ENCODE measurements at places on chromosomes 2 and 18. TPM values are rescaled to one million over a fixed set of nuclear protein-coding genes. Genes with fewer than 3 reads are reported as not detected.

DNA sequence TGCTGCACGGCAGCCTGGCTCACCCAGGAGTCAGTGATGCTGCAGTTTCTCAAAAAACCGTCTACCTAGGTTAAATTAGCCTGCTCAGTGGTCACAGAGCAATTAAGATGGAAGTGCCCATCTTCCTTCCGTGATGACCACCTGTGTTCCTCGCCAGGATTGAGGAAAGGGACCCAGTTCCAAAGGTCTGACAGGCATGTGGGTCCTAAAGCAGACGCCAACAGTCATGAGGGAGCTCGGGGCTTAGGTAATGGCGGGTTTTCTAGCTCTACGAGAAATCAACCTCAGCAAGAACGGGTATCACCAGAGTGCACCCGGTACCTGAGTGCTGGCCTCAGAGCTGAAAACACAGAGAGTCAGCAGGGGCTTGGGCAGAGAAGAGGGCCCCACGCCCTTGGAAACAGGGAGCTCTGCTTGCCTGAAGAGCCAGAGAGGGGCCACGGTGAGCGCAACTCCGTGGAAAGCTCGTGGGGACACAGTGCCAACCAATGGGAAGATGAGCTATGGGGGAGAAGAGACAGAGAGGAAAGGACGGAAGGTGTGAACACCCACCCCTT, 34.3 kb upstream of the DNMT3A start:
- H3K4me3 ChIP-seq, result no peak overlapping the region
- no peaks in the 10 kb centered on the region for H3K27me3 ChIP-seq
- peaks cover 8% of the 10 kb centered on the region for H3K4me1 ChIP-seq
- no peak for DNase-seq

GRCh38 chr18:55407774-55408535, 180.0 kb downstream of the TCF4 start:
- no peaks in the 10 kb centered on the region for H3K27me3 ChIP-seq
- no peaks in the 10 kb centered on the region for H3K4me1 ChIP-seq
- H3K4me3 ChIP-seq, result no peak overlapping the region
- no peak for DNase-seq
- H3K36me3 ChIP-seq, result no peaks in the 10 kb centered on the region

GRCh38 chr18:36595046-36595817, 233.6 kb downstream of the TPGS2 start:
- H3K36me3 ChIP-seq, result no peaks in the 10 kb centered on the region
- H3K4me1 ChIP-seq, result no peaks in the 10 kb centered on the region
- no peak overlapping the region for H3K27ac ChIP-seq
- DNase-seq, result no peak

DNA sequence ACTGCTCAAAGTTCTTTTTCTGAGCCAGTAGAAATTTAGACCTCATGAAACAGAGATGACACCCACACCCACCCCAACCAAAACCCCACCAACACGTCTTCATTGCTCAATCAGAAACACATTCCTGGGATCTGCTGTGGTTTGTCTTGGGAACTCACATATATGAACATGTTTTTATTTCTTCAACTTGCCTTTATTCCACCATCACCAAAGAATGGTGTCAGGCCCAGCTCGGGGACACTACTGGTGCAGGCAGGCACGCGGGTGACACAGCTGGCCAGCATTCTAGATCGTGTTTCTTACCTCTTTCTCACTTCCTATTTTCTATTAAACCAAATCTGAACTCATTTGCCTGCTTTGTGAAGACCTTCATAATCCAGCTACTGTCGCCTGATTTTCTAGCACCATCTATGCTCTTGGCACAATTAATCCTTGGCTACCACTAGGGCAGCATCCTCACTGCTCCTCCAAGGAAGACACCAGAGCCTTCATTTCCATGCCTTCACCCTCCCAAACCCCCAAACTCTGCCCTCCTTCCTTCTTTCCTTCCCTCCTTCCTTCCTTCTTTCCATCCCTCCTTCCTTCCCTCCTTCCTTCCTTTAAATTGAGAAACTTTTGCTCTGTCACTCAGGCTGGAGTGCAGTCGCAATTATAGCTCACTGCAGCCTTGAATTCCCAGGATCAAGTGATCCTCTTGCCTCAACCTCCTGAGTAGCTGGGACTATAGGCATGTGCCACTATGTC, 157.1 kb downstream of the BCL2 start:
- H3K4me1 ChIP-seq, result peaks cover 14% of the 10 kb centered on the region
- no peak overlapping the region for H3K4me3 ChIP-seq
- H3K27ac ChIP-seq, result no peak overlapping the region
- no peaks in the 10 kb centered on the region for H3K27me3 ChIP-seq
- DNase-seq, result no peak
- H3K36me3 ChIP-seq, result no peaks in the 10 kb centered on the region

GRCh38 chr2:41294331-41294730, 753.5 kb upstream of the PKDCC start:
- no peaks in the 10 kb centered on the region for H3K4me1 ChIP-seq
- no peak overlapping the region for H3K4me3 ChIP-seq
- no peak for DNase-seq
- H3K27me3 ChIP-seq, result no peaks in the 10 kb centered on the region
- no peaks in the 10 kb centered on the region for H3K36me3 ChIP-seq

GRCh38 chr2:83471655-83472054, 987.4 kb downstream of the SUCLG1 start:
- DNase-seq, result no peak
- H3K4me3 ChIP-seq, result no peak overlapping the region
- no peaks in the 10 kb centered on the region for H3K36me3 ChIP-seq
- H3K4me1 ChIP-seq, result no peaks in the 10 kb centered on the region
- no peak overlapping the region for H3K27ac ChIP-seq

DNA sequence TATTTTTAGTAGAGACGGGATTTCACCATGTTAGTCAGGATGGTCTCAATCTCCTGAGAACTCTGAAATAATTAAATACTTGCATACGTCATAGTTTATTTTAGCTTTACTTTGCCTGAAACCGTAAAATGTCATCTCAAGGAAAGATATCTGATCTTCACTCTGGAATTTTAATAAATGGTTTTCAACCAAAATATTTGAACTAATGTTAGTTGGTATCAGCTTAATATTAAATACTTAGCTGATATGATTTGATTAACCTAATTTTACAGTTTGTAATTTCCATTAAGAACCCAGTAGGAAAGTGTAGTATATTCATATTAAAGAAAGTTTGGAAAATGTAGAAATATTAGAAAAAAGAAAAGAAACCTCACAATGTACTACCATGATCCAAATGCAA, 41.4 kb upstream of the STON1 start:
- H3K27ac ChIP-seq, result no peak overlapping the region
- no peak for DNase-seq
- peaks cover 15% of the 10 kb centered on the region for H3K36me3 ChIP-seq
- no peaks in the 10 kb centered on the region for H3K27me3 ChIP-seq

GRCh38 chr2:218743068-218743467, 32.4 kb downstream of the TTLL4 start:
- H3K27ac ChIP-seq, result no peak overlapping the region
- no peak overlapping the region for H3K4me3 ChIP-seq
- H3K27me3 ChIP-seq, result no peaks in the 10 kb centered on the region
- no peak for DNase-seq
- peaks cover 14% of the 10 kb centered on the region for H3K4me1 ChIP-seq

DNA sequence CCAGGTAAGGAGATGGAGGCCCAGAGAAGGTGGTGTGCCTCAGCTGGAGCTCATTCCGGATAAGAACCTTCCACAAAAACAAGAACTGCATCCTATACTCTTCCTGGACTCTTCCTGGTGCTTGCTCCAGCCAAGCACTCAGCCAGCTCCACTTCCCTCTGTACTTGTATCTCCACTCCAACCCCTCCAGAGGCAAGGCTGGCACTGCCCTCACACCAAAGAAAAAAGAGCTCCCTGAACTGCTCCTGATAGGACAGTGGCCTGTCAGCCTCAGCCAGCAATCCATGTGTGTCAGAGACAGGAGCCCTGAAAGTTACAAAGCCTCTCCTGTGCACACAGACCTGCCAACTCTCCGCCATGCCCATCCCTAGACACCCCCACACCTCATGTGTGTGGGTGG, 248.1 kb downstream of the CELF4 start:
- H3K27ac ChIP-seq, result no peak overlapping the region
- H3K4me1 ChIP-seq, result no peaks in the 10 kb centered on the region
- no peaks in the 10 kb centered on the region for H3K36me3 ChIP-seq
- no peak overlapping the region for H3K4me3 ChIP-seq

GRCh38 chr2:227761740-227762476, 16.2 kb downstream of the SCYGR8 start:
- no peak overlapping the region for H3K27ac ChIP-seq
- H3K27me3 ChIP-seq, result no peaks in the 10 kb centered on the region
- no peak overlapping the region for H3K4me3 ChIP-seq
- no peaks in the 10 kb centered on the region for H3K36me3 ChIP-seq
- DNase-seq, result no peak

- DNase-seq, result no peak
- no peak overlapping the region for H3K4me3 ChIP-seq
- no peaks in the 10 kb centered on the region for H3K27me3 ChIP-seq
Observed at GRCh38 chr2:143162997-143163396, 33.8 kb downstream of the ARHGAP15 start.

TMEM169 gene
- 0.58 TPM for total RNA-seq

RTP5 gene
- not detected for total RNA-seq

GALNT14 gene
- 3.1 TPM for total RNA-seq

CDH7 gene
- total RNA-seq, result not detected

CD8B2 gene
- total RNA-seq, result not detected

GAD1 gene
- total RNA-seq, result 4.3 TPM

FEV gene
- total RNA-seq, result not detected

TMEFF2 gene
- not detected for total RNA-seq

Measured in PC-9 (cell line).